ENCODE measurements at places on chromosomes 7 and 10.

- peaks cover 89% of the 10 kb centered on the region for H3K4me1 ChIP-seq
- no peak for DNase-seq
- peak overlapping the region; percentile 87 for H3K4me3 ChIP-seq
- H3K27me3 ChIP-seq = no peaks in the 10 kb centered on the region
Observed at GRCh38 chr10:62045765-62046521, 144.4 kb downstream of the ARID5B start.

- H3K27me3 ChIP-seq = no peaks in the 10 kb centered on the region
- H3K4me1 ChIP-seq = peaks cover 6% of the 10 kb centered on the region
- no peak overlapping the region for H3K4me3 ChIP-seq
- no peak for DNase-seq
Observed at GRCh38 chr7:75716992-75717626, 21.6 kb downstream of the HIP1 start.

GRCh38 chr7:26928703-26929347 is 64.4 kb upstream of the SKAP2 start:
- H3K27me3 ChIP-seq = peaks cover 59% of the 10 kb centered on the region
- no peak overlapping the region for H3K4me3 ChIP-seq
- H3K4me1 ChIP-seq = no peaks in the 10 kb centered on the region
- H3K27ac ChIP-seq = no peak overlapping the region
- no peak for DNase-seq

- H3K4me1 ChIP-seq = no peaks in the 10 kb centered on the region
- no peak for DNase-seq
- H3K36me3 ChIP-seq = no peaks in the 10 kb centered on the region
- no peak overlapping the region for H3K4me3 ChIP-seq
- H3K27me3 ChIP-seq = no peaks in the 10 kb centered on the region
- no peak overlapping the region for H3K27ac ChIP-seq
Observed at GRCh38 chr7:123431075-123431614, 103.2 kb downstream of the IQUB start.

DNA sequence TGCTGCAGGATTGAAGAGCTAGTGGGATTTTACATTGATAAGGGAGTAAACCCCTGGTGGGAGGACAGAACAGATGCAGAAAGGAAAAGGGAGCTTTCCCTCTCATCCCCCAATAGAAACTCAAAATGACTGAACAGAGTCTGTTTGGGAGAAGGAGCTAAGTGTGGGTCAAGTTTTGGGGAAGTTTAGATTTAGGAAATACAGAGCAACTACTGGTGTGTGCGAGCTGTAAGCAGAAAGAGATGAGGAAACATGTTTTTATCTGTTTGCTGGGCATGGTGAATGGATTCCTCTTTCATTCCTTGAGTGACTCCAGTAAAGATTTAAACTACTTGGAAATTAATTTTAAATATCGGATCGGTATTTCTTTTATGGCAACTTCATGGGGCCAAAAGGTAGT is 132.7 kb downstream of the AOAH start:
- peaks cover 10% of the 10 kb centered on the region for H3K4me1 ChIP-seq
- H3K27me3 ChIP-seq = no peaks in the 10 kb centered on the region
- H3K27ac ChIP-seq = peak overlapping the region; percentile 7
- H3K36me3 ChIP-seq = peaks cover 60% of the 10 kb centered on the region

- peak overlapping the region; percentile 93 for H3K27ac ChIP-seq
- peak overlapping the region; percentile 95 for H3K4me3 ChIP-seq
- H3K27me3 ChIP-seq = no peaks in the 10 kb centered on the region
- H3K4me1 ChIP-seq = peaks cover 19% of the 10 kb centered on the region
- DNase-seq = peak; percentile 31
Observed at GRCh38 chr7:12685550-12685949, 1.9 kb upstream of the ARL4A start.

Measured in central memory CD8-positive, alpha-beta T cell (primary cell).